Activated T-cell treated with anti-CD3 and anti-CD28 coated beads, Interleukin-2, amount 50 U/mL, for 1 hour (primary cell): ENCODE measurements at places on chromosomes 5 and 9.
A peak's percentile ranks its signal among the peaks of the same experiment; 100 is the strongest.

GRCh38 chr5:132406144-132406783, 36.8 kb downstream of the SLC22A5 start:
- no peak for DNase-seq

DNA sequence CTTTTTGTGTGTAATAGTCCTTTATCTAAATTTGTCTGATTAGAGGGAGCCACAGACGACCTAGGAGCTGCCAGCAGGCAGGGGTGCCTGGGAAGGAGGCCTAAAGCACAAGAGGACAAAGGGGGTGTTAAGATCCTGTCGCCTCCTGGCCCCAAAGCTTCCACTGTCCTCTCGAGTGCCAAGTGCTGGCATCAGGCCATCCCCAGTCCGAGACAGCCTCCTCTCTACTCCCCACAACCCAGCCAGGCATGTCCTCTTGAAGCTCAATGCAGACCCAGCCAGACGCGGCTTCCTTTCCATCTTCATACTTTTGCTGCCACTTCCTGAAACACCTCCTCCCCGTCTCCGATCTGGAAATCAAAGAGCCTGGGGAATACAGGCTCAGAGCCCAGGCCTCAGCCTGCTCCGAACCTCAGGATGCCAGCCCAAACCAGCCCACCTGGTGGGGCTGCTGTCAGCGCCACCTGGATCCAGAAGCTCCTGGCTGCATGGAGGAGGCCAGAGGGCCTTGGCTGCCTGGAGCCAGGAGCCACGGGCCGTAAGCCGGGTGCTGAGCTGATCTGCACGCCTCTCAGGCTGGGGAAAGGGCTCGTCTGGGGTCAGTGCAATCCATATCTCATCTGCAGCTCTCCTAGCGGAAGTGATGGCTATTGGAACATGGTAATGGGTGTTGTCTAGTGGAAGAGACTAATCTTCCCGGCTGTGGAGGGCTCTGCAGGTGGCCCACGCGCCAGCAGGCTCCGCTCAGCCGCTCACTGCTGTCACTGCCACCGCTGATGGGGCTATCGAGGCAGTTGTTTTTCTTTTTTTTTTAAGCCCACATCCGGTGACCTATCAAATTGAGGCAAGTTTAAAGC, 60.2 kb upstream of the FUBP3 start:
- no peak for DNase-seq

- DNase-seq: no peak
These were observed 161.9 kb downstream of the PPP2R2B start for GRCh38 chr5:146716636-146717035.

- DNase-seq: no peak
These were observed 293.9 kb downstream of the ADGRV1 start for GRCh38 chr5:90852531-90852930.

DNA sequence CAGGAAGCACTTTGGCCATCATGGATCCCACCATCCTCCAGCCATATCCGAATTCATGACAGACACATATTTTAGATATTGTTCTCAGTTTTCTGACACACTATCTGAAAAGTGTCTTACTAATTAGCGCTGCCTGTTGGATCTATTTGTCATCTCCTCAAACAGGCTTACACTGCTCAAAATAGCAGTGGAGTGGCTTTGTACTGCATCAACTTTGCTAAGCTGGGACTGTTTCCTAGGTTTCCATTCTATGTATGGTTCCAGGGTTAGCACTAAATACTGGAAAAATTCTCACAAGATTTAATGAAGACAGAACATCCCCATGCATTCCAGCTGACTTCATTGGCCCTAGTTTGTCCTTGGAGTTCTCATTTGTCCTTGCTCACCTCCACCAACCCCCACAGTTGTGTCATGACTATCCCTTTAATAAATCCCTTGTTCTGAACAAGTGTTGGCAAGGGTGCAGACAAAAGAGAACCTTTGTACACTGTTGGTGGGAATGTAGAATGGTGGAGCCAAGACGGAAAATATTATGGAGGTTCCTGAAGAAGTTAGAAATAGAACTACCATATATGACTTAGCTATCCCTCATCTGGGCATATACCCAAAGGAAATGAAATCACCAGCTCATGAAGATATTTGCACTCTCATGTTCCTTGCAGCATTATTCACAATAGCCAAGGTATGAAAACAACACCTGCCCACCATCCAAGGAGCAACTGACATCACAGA, 136.5 kb upstream of the RAI14 start:
- no peak for DNase-seq

DNA sequence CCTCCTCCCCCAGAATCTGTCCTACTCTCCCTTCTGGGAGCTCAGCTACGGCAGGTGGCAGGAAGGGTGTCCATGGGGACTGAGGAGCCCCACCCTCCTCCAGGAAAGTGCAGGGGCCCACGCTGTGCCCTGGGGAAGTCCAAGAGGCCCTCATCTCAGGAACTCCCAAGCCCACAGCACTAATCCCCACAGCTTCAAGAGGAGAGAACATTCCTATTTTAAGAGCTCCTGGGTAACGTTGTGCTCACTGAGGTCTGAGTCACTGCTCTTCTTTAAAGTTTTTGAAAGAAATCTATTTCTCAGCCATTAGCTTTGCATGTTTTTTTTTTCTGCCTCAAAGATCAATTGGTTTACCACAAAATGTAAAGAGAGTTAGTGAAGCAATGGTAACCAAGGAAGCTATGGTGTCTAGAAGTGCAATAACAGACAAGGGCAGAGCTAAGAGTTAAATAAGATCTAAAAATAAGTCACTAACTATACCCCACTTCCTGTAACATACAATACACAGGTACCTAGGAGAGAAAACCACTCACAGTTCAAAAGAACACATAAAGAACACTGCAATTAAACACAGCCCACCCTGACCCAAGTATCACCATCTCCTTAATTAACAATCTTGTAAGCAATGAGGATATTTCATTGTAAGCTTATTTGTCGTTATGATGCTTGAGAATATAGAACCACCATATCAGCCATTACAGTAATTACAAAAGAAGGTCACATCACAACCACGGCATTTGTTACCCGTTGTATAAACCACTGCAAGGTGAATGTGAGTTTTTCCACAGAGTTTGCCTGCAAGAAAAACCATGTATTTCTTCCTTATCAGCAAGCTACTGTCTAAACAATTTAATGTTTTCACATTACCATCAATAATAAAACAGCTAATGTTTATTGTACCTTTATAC, 382.3 kb upstream of the SLC30A5 start:
- peak; percentile 18 for DNase-seq

- DNase-seq: no peak
These were observed 45.9 kb downstream of the RGS3 start for GRCh38 chr9:113509463-113509862.

DNA sequence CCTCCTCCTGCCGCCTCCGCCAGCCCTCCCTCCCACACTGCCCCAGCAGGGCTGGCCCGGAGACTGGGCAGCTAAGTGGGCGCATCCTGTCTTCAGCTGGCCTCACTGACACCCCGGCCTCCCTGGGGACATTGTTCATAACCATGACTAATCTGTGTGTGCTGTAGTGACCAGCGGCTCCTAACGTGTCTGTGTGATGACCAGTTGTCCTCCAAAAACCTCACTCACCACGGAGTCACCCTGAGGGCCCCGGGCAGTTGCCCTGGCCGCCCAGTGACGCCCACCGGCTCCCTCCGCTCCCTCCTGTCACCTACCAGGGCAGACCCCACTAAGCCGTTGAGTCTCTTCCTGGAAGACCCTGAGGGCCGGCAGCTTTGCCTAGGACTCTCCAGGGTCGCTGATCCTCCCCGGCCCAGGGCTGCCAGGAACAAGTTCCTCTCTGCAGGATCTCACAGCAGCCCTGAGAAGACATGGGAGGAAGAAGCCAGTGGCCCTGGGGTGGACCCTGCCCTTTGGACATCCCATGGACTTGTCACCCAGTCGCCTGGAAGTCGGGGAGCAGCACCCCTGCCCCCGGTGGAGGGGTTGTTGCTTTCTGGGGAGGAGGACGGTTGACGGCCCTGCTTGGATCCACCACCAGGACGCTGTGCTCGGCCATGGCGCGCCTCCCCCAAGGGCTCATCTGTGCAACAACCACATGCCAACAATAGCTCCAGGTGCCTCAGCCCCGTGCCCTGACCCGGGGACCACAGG, 110.2 kb upstream of the LMX1B start:
- DNase-seq: no peak

GRCh38 chr5:54884195-54884536, 101.2 kb downstream of the ESM1 start:
- no peak for DNase-seq

GRCh38 chr9:8486095-8486494, 686.5 kb upstream of the DMAC1 start:
- no peak for DNase-seq

GRCh38 chr5:62649476-62650113, 71.0 kb downstream of the LRRC70 start:
- no peak for DNase-seq

- peak; percentile 33 for DNase-seq
These were observed 31.1 kb upstream of the FGF1 start for GRCh38 chr5:142716963-142717362.

GRCh38 chr5:150672237-150672883, 11.3 kb downstream of the MYOZ3 start:
- DNase-seq: peak; percentile 40

DNA sequence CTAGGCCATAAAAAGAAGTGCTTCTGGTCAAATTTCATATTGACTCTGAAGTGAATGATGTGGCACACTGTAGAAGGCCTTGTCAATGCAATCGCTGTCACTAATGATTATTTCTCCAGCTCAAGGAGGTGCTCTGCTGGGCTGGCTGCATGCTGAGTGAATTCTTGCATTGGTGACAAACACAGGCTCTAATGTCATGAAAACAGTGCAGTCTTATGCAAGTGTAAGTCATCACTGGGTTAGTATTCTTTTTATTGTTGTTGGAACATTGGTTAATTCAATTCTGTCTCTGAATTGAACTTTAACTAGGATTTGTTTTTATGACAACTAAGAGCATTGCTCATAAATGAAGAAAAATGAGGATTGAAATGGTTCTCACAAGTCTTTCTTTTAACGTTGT, 57.3 kb upstream of the CD180 start:
- no peak for DNase-seq

- no peak for DNase-seq
These were observed 4.2 kb downstream of the MELK start for GRCh38 chr9:36576866-36577265.

GRCh38 chr5:77029376-77029885, 773 bp upstream of the AGGF1 start:
- DNase-seq: no peak

DNA sequence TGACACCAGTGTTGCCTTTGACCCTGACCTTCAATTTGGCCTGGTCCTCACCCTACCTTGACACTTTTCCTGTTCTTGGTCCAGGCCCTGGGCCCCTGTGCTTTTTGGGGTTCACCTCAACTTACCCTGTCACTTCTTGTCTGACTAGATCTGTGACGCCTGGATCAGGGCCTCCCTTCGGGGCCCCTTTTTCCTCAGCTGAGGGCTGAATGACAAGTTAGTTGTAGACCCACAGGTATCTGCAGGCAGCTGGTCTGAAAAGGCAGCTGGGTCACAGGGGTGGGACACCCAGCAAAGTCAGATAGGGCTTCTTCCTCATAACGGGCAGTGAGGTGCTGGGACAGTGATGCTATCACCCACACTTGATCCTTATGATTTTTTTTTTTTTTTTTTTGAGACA, 10.0 kb upstream of the MYORG start:
- no peak for DNase-seq

DNA sequence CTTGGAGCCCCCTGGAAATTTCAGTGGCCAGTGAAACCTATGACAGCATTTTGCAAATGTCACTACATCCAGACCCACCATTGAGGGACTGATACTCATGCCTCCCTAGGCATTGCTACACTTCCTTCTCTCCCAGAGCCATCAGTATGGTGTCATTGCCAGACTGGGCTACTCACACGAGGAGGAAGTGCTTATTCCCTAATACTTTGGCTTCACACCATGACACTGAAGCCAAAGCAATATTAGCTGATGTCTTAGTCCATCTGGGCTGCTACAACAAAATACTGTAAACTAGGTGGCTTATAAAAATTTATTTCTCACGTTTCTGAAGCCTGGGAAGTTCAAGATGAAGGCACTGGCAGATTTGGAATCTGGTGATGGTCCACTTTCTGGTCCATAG, 22.6 kb downstream of the TRPM3 start:
- DNase-seq: no peak

- DNase-seq: no peak
These were observed 168.2 kb downstream of the DAB2IP start for GRCh38 chr9:121819428-121820231.

DNA sequence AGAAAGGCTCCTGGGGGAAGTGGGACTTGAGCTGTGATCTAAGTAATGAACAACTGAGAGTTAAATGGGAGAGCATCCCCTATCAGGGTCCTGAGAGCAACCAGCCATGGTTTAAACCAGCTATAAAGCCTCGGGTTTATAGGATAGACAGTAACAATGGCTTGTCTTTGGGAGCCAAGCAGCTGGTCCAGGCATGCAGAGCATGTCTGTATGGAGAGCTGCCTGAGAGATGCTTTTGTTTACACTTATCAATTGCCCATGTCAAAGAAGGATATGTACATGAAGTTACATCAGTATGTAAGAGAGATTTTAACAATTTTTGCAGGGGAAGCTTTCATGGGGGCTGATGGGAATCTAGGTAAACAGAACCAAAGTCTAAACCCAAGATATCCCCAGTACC, 4.4 kb downstream of the TGFBI start:
- no peak for DNase-seq

- DNase-seq: no peak
These were observed 108.6 kb upstream of the TMEM161B start for GRCh38 chr5:88377240-88377639.

GRCh38 chr9:126578029-126578428, 35.7 kb upstream of the LMX1B start:
- DNase-seq: no peak

DNA sequence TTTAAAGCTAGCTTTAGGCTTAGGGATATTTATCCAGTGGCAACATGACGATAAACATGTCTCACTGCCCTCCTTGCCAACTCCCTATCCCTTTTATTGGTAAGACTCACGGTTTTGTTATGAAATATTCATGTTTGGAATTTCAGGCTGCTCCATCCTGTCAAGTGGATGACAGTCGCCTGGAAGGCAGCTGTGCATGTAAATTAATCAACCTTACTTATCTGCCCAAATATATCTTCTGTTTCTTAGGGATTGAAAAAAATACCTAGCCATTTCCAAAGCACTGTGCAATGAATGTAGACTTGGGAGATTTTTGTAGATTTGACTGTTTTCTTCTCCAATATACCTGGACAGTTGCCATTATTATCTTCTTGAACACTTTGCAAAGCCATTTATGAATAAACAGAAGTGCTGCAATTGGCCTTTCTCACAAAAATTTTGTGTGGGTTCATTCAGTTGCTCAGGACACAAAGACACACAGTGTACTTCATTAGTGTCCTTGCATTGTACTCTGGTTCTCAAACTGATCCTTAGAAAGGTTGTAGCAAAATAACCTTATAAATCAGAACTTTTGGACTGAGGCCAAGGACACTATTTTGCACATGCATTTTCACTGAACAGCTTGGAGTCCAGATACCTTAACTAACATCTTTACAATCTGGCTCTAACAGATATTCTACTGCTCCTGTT, 889.4 kb upstream of the SEMA6A start:
- DNase-seq: no peak

GRCh38 chr9:86645303-86645702, 291.1 kb upstream of the TUT7 start:
- no peak for DNase-seq
